ENCODE measurements at places on chromosomes 7 and 10. TPM values are rescaled to one million over a fixed set of nuclear protein-coding genes. Genes with fewer than 3 reads are reported as not detected.

CLDN3 gene
- polyA plus RNA-seq, result not detected

ADRA2A gene
- polyA plus RNA-seq, result not detected

DNA sequence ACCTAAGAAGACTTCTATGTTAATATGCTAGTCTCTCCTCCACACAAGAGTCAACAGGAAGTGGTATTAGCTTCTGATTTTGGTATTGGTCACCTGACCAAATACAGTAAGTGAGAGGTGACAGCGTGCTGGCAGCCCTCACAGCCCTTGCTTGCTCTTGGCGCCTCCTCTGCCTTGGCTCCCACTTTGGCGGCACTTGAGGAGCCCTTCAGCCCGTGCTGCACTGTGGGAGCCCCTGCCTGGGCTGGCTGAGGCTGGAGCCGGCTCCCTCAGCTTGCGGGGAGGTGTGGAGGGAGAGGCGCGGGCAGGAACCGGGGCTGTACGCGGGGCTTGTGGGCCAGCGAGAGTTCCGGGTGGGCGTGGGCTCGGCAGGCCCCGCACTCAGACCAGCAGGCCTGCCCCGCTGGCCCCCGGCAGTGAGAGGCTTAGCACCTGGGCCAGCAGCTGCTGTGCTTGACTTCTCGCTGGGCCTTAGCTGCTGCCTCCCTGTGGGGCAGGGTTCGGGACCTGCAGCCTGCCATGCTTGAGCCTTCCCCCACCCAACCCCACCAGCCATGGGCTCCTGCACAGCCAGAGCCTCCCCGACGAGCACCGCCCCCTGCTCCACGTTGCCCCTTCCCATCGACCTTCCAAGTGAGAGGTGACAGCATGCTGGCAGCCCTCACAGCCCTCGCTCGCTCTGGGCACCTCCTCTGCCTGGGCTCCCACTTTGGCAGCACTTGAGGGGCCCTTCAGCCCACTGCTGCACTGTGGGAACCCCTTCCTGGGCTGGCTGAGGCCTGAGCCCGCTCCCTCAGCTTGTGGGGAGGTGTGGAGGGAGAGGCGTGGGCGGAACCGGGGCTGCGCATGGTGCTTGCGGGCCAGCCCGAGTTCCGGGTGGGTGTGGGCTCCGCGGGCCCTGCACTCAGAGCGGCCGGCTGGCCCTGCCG is 4.2 kb upstream of the ACSL5 start:
- H3K4me3 ChIP-seq, result no peak overlapping the region
- no peaks in the 10 kb centered on the region for H3K36me3 ChIP-seq
- peak overlapping the region; percentile 38 for H3K27ac ChIP-seq
- H3K4me1 ChIP-seq, result peaks cover 20% of the 10 kb centered on the region
- no peak for DNase-seq
- H3K27me3 ChIP-seq, result no peaks in the 10 kb centered on the region

- no peaks in the 10 kb centered on the region for H3K36me3 ChIP-seq
- H3K4me3 ChIP-seq, result no peak overlapping the region
- no peaks in the 10 kb centered on the region for H3K27me3 ChIP-seq
- no peak for DNase-seq
- no peaks in the 10 kb centered on the region for H3K4me1 ChIP-seq
These were observed 176.4 kb downstream of the PPP1R3A start for GRCh38 chr7:113742377-113742776.

DNA sequence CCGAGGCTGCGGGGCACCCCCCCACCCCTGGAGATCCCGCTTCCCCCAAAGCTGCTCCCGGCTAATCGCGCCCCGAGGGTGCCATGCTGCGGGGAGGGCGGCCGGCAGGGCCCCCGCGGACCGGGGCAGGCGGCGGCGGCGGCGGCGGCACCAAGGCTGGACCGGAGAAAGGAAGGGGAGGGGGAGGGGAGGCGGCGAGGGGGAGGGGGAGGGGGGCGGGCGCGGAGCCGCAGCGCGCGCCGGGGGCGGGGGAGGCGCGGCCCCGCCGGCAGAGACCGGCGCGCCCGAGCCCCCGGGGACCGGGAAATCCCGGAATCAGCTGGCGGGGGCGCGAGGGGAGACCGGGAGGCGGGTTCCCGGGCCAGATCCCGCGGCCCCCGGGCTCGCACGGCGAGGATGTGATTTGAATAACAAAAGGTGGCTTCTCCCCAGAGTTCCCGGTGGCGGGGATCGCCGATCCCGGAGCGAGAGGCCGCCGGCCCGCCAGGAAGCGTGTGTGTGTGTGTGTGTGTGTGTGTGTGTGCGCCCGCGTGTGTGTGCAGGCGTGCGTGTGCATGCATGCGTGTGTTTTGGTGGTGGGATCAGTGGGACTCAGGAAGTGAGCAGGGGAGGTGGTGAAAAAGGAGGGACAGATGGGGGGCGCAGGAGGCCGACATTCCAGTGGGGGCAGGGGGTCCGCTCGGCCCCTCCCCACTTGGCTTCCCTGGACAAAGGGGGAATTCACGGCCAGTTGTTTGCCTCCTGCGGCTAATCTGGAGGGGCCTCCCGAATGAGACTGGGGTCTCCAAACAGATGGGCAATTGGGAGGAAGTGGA is 99.5 kb downstream of the HIP1 start:
- no peaks in the 10 kb centered on the region for H3K27me3 ChIP-seq
- peak overlapping the region; percentile 54 for H3K4me3 ChIP-seq
- DNase-seq, result peak; percentile 27
- H3K27ac ChIP-seq, result no peak overlapping the region

- no peak for DNase-seq
- no peaks in the 10 kb centered on the region for H3K36me3 ChIP-seq
- H3K4me1 ChIP-seq, result no peaks in the 10 kb centered on the region
- H3K27me3 ChIP-seq, result no peaks in the 10 kb centered on the region
These were observed 13.1 kb downstream of the CC2D2B start for GRCh38 chr10:95920798-95921426.

DNA sequence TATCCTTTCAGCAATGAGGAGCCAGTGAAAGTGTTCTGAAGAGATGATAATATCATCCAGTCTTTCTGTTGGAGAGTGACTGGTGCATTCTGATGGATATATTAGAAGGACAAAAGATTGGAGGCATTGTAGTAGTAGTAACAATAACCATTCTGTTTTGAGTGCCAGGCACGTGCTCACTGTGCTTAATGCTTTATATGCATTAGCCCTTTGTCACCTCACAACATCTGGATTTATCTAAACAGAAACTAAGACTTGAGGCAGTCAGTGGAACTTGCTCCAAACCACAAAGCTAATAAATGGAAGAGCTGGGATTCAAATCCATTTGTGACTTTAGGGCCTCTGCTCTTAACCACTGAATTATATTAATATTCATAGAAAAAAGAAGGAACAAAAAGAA is 84.5 kb upstream of the OIT3 start:
- no peak overlapping the region for H3K27ac ChIP-seq
- no peak for DNase-seq
- H3K36me3 ChIP-seq, result no peaks in the 10 kb centered on the region
- H3K27me3 ChIP-seq, result no peaks in the 10 kb centered on the region
- H3K4me1 ChIP-seq, result no peaks in the 10 kb centered on the region

DNA sequence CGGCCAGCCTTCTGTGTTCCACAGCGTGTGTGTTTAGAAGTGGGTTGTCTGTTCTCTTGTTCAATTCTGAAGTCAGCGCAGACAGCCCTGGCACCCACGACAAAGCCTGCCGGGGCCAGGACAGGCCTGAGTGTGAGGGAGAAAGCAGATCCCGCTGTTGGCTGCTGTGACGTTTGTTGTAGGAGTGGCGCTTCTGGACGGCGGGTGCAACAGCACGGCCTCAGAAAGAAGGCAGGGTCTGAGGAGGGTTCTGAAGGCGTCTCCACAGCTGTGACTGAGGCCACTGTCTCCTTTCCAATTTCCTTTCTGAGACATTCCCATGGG is 76.2 kb downstream of the VIPR2 start:
- DNase-seq, result no peak
- no peak overlapping the region for H3K27ac ChIP-seq
- H3K36me3 ChIP-seq, result no peaks in the 10 kb centered on the region

DNA sequence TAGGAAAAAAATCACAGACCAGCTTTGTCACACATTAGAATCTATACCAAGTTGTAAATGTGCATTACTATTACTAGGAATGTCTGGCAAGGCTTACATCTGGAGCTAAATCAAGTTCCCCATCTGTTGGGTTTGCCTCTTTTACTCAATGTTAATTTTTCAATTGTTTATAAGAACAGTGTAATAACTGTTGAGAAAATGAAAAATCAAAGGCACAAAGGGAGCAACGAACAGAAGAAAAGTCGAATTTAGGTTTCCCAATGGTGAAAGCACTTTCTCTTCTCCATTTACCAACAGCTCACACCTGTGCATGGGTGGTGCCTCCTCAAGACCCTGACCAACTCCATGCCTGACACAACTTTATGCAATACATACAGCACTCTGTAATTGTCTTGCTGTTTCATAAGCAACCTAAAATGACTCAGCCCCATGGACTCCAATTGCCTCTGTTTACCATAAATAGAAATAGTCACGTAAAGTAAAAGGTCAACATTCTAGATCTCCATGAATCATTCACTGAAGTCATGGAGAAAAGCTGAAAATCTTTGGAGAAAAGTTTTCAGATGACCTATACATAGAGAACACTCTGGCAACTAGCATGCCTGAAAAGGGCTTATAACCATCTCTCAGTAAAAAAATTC is 95.5 kb upstream of the KCNIP2 start:
- no peak overlapping the region for H3K4me3 ChIP-seq
- no peaks in the 10 kb centered on the region for H3K36me3 ChIP-seq
- H3K4me1 ChIP-seq, result no peaks in the 10 kb centered on the region
- no peak for DNase-seq

- H3K36me3 ChIP-seq, result no peaks in the 10 kb centered on the region
- no peak overlapping the region for H3K4me3 ChIP-seq
- H3K27me3 ChIP-seq, result no peaks in the 10 kb centered on the region
- peaks cover 15% of the 10 kb centered on the region for H3K4me1 ChIP-seq
- no peak for DNase-seq
- no peak overlapping the region for H3K27ac ChIP-seq
These were observed 36.5 kb downstream of the KMT2C start for GRCh38 chr7:152399344-152399743.

DNA sequence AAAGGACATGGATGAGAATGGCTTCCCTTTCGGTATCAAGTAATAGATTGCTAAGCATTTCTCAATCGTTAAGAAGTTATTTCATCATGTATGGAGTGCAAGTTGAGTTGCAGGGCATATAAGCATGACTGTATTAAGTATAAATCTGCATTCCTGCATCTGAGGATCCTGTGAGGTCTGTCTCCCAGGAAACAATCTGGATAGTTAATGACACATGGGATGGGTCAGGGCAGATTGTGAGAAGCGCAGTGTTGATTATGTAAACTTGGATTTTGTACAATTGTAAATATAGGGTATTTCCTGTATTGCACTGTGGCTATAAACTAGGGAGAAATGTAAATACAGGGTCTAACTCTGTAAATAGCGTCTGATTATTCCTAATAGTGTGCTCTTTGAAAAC is 102.6 kb downstream of the PLXDC2 start:
- H3K4me3 ChIP-seq, result no peak overlapping the region
- H3K36me3 ChIP-seq, result no peaks in the 10 kb centered on the region
- no peaks in the 10 kb centered on the region for H3K4me1 ChIP-seq
- H3K27ac ChIP-seq, result no peak overlapping the region
- H3K27me3 ChIP-seq, result no peaks in the 10 kb centered on the region

DNA sequence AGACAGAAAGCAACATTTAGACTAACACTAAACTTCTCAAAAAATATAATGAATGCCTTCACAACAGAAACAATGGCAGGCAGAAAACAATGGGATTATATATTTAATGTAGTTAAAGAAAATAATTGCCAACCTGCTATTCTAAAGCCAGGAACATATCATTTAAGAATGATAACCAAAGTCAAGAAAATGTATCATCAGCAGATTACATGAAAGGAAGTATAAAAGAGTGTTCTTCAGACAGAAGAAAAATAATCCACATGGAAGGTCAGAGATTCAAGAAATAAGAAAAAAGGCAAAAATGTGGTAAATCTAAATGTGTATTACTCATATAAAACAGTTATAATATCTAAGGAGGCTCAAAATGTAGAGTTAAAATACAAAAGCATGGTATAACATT is 98.1 kb downstream of the CYP26A1 start:
- H3K4me3 ChIP-seq, result no peak overlapping the region
- no peaks in the 10 kb centered on the region for H3K4me1 ChIP-seq
- DNase-seq, result no peak
- no peaks in the 10 kb centered on the region for H3K27me3 ChIP-seq

DNA sequence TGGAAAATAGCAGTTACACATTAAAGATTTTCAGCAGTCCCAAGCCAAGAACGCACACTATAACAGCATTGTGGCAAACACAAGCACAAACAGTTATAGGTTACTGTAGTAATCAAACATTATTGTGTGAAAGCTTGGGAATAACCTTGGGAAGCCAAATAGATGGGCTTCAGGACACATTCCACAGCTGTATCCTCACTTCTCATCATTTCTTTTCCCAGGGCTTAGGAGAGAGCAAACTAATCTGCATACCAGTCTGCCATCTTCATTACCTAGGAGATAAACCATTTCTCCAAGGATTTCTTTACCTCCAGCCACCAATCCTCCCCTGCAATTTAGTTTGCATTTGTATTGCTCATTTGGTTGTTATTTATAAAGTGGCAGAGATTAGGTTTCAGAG is 352.4 kb downstream of the SH2D4B start:
- H3K27ac ChIP-seq, result no peak overlapping the region
- H3K36me3 ChIP-seq, result no peaks in the 10 kb centered on the region
- no peaks in the 10 kb centered on the region for H3K4me1 ChIP-seq
- H3K4me3 ChIP-seq, result no peak overlapping the region

DNA sequence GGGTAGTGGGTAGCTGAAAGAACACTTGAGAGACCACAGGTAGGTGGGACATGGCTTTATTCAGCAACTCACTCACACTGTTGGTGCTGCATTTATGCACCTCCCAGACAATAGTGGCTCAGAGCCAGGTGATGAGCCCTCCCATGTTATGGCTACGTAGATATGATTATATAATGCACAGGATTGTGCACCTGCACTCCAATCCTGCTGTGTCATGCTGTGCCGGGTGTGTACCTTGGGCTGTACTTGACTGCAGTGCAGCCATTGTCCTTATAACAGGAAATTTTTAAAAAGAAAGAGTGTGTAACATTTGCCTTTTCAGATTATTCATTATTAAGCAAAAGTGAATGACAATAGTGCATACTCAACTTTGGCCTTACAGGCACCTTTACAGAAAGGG is 366.1 kb upstream of the BMPER start:
- H3K27ac ChIP-seq, result no peak overlapping the region
- no peaks in the 10 kb centered on the region for H3K36me3 ChIP-seq
- H3K27me3 ChIP-seq, result no peaks in the 10 kb centered on the region
- no peaks in the 10 kb centered on the region for H3K4me1 ChIP-seq

GRCh38 chr7:41882256-41882655 is 179.4 kb upstream of the INHBA start:
- H3K4me1 ChIP-seq, result peaks cover 15% of the 10 kb centered on the region
- H3K27me3 ChIP-seq, result no peaks in the 10 kb centered on the region
- peak overlapping the region; percentile 70 for H3K27ac ChIP-seq
- peak overlapping the region; percentile 41 for H3K4me3 ChIP-seq

GRCh38 chr7:21408481-21408820 is 19.4 kb upstream of the SP4 start:
- no peaks in the 10 kb centered on the region for H3K36me3 ChIP-seq
- no peak overlapping the region for H3K4me3 ChIP-seq
- peaks cover 20% of the 10 kb centered on the region for H3K4me1 ChIP-seq
- DNase-seq, result no peak
